ENCODE measurements at places on chromosomes 6 and 20.

DNA sequence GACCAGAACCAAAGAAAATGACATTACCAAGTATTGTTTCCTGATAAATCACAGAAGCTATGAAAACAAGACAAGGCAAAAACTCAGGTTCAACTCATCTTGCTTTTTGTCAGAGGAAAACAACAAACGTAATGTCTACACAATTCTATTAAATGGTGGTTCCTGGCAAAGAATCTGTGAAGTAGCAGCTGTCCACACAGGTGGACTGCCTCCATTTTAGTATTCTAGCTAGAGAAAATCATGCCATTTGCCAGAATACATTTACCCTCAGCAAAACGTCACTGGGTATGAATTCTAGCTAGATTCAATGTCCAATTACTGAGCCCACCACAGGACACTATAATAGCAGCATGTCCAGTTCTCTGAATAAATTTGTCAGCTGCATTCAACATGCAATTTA, 125.4 kb downstream of the ADGRB3 start:
- DNase-seq = no peak

GRCh38 chr6:6260196-6260722, 60.2 kb downstream of the F13A1 start:
- no peak for DNase-seq

DNA sequence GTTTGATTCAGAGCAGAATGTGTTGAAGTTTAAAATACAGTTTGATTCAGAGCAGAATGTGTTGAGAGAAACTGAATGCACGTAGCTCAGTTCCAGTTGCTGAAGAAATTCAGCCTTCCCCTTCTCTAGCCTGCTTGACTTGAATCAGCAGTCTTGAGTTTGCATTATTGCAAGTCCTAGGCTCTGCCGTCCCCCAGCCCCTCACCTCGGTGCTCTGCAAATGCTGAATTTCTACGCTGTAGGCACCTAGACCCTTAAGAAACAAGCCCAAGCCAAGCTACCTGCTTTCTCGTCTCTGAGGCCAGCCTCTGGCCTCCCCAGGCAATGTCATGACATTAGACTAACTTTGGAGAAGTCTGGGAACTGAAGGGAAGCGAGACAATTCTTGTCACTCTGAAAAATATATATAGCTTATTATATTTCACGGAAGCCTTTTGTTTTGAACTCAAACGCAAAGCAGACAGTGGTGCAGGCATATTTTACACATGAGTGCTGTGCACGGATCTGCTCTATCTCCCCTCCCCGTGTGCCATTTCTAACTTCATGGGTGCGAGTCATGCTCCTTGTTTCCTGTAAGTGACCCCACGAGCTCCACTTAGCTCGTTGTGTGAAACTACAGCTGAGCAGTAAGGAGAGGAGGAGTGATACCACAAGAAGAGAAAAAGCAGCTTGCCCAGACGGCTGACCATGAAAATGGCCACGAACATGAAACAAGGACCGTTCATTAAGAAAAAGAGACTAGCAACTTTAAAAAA, 71.4 kb upstream of the DUSP22 start:
- DNase-seq = no peak

DNA sequence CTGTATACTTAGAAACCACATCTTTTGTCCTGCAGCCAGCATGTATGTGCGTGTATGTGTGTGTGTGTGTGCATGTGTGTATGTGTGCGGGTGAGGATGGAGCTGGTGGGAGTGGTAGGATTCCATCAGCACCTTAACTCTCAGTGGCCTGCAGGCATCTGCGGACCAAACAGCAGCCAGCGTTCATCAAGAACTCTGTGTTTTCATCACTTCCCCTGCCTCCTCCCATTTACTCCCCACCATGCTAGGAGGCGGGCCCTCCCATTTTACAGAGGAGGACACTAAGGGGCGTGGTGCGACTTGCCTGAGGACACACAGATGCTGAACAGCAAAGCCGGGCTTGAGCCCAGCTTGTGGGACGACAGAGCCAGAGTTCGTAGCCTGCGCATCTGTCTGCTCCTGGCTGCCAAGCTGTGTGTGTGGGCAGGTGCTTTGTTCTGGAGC, 8.9 kb downstream of the VSTM2L start:
- no peak for DNase-seq

DNA sequence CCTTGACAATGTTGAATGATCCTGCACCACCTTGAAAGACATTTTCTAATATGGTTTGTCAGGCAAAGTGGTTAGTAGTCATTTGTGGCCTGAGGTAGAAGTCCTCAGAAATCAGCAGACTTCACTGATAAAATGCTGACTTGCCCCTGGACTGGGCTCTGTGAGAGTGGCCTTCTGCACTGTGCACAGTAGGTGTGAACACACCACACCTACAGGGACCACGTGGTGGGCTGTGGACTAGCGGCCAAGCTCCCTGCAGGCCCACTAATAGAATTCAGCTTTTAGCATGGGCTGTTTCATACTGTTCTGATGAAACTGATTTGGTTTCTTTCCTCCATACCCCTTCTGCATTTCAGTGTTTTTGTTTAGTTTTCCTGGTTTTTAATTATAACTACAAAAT, 7.3 kb downstream of the BPHL start:
- no peak for DNase-seq

DNA sequence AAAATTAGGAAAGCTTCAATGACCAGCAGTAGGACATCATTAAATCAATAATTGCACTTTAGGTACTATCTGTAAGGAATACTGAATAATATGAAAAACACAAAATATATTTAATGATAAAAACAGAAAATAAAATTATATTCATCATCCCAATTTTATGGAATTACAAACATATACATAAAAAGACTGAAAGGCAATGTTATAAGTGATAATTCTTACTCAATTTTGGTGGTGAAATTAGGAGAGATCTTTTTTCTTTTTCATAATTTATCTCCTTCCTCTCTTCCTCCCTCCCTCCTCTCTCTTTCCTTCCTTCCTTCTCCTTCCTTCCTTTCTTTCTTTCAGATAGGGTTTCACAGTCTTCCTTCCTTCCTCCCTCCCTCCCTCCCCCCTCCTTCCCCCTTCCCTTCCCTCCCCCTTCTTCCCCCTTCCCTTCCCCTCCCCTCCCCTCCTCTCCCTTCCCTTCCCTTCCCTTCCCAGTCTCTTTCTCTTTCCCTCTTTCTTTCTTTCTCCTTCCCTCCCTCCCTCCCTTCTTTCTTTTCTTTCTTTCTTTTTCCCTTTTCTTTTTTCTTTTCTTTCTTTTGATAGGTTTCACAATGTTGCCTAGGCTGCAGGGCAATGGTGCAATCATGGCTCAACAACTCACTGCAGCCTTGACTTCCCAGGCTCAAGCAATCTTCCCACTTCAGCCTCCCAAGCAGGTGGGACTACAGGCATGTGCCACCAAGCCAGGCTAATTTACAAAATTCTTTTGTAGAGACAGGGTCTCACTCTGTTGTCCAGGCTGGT, 36.8 kb downstream of the RSPH3 start:
- DNase-seq = no peak

DNA sequence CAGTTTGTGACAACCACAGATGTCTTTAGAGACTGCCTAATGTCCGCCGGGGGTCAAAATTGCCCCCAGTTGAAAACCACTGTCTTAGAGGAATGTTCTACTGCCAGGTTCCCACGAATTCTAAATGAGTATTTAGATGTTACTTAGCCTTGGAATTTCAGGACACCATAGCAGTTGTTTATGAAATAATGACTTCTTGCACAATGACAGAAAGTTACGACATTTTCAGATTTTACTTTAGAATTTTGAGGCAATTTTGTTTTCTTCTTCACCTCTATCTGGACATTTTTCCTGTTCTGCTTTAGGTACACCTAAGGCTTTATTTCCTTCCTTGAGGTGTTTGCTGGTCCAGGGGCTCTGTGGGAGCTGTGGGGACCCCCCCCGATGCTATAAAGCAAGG, 83.4 kb downstream of the CCDC170 start:
- no peak for DNase-seq

GRCh38 chr20:49320460-49320859, 42.6 kb upstream of the ZNFX1 start:
- no peak for DNase-seq

DNA sequence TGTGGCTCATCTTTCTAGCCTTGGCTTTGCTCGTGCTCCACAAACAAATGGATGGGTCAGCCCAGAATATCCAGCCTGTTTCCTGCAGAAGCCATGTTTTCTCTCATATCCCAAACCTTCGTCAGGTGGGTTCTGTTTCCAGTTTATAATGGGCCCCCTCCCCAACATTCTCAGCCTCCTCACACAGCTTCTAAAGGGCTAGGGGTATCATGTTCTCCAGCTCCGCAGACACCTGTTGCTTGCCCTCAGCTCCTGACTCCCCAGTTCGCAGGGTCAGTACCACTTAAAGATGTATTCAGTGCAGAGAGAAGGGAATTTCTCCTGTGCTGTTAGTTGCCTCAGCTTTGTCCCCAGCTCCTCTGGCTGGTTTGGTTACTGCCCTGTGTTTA, 447.3 kb upstream of the JARID2 start:
- no peak for DNase-seq

DNA sequence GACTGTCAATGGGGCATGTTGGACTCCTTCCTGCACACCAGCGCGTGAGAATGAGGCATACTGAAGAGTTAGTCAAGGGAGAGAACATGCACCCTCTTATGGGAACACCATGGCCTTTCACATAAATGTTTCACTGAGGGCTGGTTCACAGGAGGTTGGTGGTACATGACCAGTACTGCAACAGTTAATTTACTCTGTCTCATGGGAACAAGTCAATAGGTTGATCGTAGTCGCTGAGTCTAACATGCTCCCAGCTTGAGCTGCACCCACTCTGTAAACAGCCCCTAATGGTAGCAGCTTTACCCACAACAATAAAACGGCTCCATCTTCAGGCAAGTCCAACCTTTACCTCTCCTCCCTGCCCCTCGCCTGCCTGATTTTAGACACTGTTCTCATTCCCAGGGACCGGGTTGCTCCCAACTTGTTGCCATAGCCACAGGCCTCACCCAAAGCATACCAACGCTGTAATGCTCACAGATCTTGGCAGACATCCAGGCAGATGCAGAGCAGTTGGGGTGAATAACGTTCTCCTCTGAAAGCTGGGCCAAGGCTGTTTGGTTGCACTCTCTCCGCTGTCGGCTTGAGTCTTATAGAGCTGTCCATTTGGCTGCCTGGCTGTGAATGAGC, 111.3 kb downstream of the LY86 start:
- no peak for DNase-seq

- DNase-seq = no peak
Measured at GRCh38 chr6:154732538-154733182, 556 bp upstream of the SCAF8 start.

DNA sequence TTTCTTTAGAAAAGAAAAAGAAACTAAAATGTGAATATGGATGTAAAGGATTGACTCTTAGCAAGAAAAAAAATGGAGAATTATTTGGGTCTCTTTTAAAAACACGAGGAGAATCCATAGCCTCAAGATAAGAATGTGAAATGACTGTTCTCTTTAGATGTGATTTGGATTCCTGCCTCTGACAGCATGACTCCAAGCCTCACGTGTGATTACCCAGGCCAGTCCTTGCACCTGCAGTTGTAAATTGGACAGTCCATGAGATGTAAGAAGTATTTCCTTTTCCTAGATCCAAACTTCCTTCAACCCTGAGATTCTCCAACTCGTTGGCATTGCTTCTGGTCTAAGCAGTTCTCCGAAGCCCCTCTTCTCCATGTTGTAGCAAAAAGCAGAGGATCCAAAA, 31.9 kb downstream of the SLC2A12 start:
- DNase-seq = no peak

DNA sequence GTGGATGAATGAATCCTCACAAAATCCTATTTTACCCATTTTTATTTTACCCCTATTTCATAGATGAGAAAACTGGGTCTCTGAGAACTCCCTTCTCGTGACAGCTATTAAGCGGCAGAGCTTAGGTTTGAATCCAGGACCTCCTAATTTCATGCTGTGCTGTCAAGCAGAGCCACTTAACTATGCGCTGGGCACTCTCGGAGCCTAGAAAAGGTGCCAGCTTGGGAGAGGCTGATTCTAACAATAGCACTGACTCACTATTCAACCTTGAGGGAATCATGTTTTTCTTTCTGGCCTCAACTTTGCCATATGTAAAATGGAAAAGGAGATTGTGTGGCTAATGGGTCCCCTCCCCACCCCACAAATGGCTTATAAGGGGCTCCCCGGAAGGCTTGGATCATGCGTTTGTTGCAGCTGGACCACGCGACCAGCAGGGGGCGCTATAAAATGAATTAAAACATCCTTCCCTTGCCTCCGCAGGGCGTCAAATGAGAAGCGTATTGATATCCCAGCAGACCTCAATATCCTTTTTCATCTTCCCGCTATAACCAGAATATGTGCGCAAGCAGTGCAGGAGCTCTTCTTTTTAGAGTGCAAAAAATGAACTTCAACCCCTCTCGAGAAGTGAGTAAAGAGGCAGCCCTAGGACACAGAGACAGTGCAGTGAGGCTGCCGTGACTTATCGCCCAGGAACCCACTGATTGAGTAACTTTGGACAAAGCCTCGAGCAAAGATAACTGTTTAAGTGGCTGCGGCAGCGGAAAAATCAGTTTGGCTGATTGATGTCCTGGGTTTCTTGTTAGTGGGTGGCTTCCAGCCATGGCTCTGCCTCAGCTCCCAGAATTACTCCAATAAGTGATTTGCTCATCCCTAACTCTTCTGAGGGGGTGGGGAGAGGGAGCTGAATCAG, 12.8 kb upstream of the PDYN start:
- DNase-seq = peak; percentile 20

GRCh38 chr6:102389994-102390393, 996.5 kb downstream of the GRIK2 start:
- no peak for DNase-seq

- DNase-seq = no peak
Measured at GRCh38 chr6:106387875-106388274, 27.4 kb downstream of the CRYBG1 start.

DNA sequence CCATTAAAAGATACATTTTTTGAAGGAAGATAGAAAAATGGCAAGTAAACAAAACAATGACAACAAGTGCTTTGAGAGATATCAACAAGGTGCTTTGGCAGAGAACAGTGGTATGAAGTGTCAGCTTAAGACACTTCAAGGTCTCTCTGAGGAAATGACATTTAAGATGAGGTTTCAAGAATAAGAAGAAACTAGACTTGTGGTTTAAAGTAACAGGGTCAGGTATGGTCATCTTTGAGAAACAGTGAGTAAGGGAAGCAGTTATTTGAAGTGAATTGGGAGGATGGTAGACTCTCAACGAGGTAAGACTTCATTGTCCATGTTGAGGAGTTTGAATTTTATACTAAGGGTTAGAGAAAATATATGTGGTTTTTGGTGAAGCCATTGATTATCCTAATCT, 77.8 kb downstream of the SYCP2L start:
- DNase-seq = no peak

- no peak for DNase-seq
Measured at GRCh38 chr20:44035924-44036323, 121.3 kb downstream of the TOX2 start.
